Fibroblast of mammary gland (primary cell): ENCODE measurements at places on chromosomes 12 and 14.
A peak's percentile ranks its signal among the peaks of the same experiment; 100 is the strongest.

- DNase-seq: no peak
Measured at GRCh38 chr12:112887550-112887949, 19.2 kb upstream of the OAS1 start.

GRCh38 chr12:20368114-20368650 lies at the start of gene PDE3A:
TSS of gene PDE3A (plus strand) at chr12:20368537. CDS start at chr12:20369285, 748 bp downstream.
- peak; percentile 78 for DNase-seq

DNA sequence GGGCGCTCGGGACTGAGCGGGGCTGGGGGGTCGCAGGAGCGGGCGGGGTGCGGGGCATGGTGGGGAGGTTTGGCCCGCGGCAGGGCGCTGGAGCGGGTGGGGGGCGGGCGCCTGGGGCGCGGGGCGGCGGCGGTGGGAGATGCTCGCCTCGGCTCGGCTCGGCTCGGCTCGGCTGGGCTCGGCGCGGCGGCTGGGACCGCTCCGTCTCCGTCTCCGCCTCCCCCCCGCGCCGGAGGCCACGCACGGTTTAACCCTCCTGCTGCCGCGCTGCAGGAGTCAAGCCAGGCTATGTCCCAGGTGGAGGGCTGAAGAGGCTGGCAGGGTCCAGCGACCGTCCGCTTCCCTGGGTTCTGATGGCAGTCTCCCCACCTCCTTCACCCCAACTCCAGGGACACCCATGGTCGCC lies at the start of gene PIANP:
TSS of gene PIANP (minus strand) at position 170 of the 406 bp plus-strand sequence. CDS start 2,754 bp downstream, outside the sequence.
- DNase-seq: no peak

- peak; percentile 82 for DNase-seq
Measured at GRCh38 chr12:49121047-49121696, 10.0 kb downstream of the TUBA1B start.

- DNase-seq: peak; percentile 75
Measured at GRCh38 chr12:29131539-29131938, 17.5 kb upstream of the FAR2 start.
